ENCODE measurements at places on chromosomes 6 and 20.
A peak's percentile ranks its signal among the peaks of the same experiment; 100 is the strongest.

GRCh38 chr20:6142348-6142993 lies 19.6 kb upstream of the FERMT1 start:
- DNase-seq: peak; percentile 64
- H3K27ac ChIP-seq: no peak overlapping the region
- no peaks in the 10 kb centered on the region for H3K36me3 ChIP-seq
- H3K4me3 ChIP-seq: no peak overlapping the region
- no peaks in the 10 kb centered on the region for H3K4me1 ChIP-seq

- DNase-seq: no peak
- no peak overlapping the region for H3K4me3 ChIP-seq
- no peaks in the 10 kb centered on the region for H3K36me3 ChIP-seq
- H3K4me1 ChIP-seq: peaks cover 5% of the 10 kb centered on the region
- H3K27ac ChIP-seq: no peak overlapping the region
Measured at GRCh38 chr6:5723841-5724691, 282.7 kb downstream of the NRN1 start.

GRCh38 chr20:8368670-8369069 lies 236.6 kb downstream of the PLCB1 start:
- H3K4me1 ChIP-seq: no peaks in the 10 kb centered on the region
- no peak for DNase-seq
- H3K27ac ChIP-seq: no peak overlapping the region
- no peak overlapping the region for H3K4me3 ChIP-seq
- H3K27me3 ChIP-seq: no peaks in the 10 kb centered on the region

DNA sequence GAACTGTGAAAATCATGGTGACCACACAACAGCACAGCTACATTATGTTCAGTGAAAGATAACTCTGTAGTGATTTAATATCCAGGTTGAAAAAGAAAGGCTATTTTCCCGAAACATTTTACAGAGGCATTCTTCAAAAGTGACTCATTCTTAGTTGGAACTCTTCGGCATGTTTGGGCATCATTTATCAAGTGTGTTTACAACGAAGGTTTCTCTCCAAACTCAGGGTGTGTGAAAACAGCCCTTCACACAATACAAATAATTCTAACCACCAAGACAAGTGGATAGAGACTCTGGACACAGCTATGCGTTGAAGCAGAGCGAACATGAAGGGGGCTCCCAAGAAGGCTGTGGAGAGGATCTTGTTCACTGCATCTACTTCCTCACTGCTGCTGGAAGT lies 57.6 kb downstream of the CBLN4 start:
- no peaks in the 10 kb centered on the region for H3K36me3 ChIP-seq
- H3K4me1 ChIP-seq: no peaks in the 10 kb centered on the region
- no peaks in the 10 kb centered on the region for H3K27me3 ChIP-seq
- DNase-seq: no peak

DNA sequence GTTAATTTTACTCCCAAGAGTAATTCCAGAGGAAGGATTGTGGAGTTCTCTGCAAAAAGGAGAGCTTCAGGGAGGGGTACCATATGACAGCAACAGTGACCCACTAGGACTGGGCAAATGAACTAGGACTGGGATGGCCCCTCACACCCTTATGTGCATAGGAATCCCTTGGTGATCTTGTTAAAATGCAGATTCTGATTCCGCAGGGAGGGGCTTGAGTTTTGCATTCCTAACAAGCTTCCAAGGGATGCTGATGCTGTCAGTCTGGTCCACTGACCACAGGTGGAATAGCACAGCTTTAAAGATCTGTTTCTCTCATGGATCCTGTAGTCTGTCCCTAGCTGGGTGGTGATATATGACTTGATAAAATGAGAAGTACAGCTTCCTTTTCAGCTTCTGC lies 6.3 kb upstream of the FOXA2 start:
- no peak overlapping the region for H3K27ac ChIP-seq
- no peaks in the 10 kb centered on the region for H3K4me1 ChIP-seq
- no peak for DNase-seq
- H3K36me3 ChIP-seq: no peaks in the 10 kb centered on the region
- H3K27me3 ChIP-seq: peaks cover 42% of the 10 kb centered on the region

GRCh38 chr6:134535831-134536230 lies 217.9 kb upstream of the SGK1 start:
- no peaks in the 10 kb centered on the region for H3K27me3 ChIP-seq
- no peaks in the 10 kb centered on the region for H3K36me3 ChIP-seq
- no peak for DNase-seq
- peaks cover 6% of the 10 kb centered on the region for H3K4me1 ChIP-seq
- no peak overlapping the region for H3K4me3 ChIP-seq
- H3K27ac ChIP-seq: no peak overlapping the region
